HS-5 (cell line): ENCODE measurements at places on chromosomes 6 and 20.
A peak's percentile ranks its signal among the peaks of the same experiment; 100 is the strongest.

- DNase-seq = no peak
Observed at GRCh38 chr20:33810259-33810658, 889 bp upstream of the CHMP4B start.

- no peak for DNase-seq
Observed at GRCh38 chr6:83615025-83615999, 93.6 kb downstream of the SNAP91 start.

GRCh38 chr6:82951389-82951788 lies 114.3 kb downstream of the UBE3D start:
- DNase-seq = no peak

GRCh38 chr20:13251904-13252297 lies 30.8 kb downstream of the ISM1 start:
- DNase-seq = no peak

DNA sequence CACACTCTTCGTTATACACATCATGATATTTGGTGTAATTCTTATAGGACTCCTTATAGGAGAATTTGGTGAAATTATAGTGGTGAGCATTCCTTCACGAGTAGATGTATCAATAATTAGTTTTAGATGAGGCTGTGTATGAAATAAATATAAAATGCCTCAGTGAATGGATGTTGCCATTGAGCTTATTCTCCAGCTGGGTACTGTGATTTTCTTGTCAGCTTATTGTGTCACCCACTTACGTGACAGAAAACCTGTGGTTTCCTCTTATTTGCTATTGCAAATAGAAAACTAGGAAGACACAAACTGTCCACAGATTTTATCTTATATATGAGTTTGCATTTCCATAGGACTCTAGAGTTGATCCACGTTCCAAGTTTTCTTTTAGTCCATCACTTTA lies 439.9 kb upstream of the RNF217 start:
- DNase-seq = no peak

- no peak for DNase-seq
Observed at GRCh38 chr20:16191496-16191895, 381.8 kb downstream of the KIF16B start.

- no peak for DNase-seq
Observed at GRCh38 chr6:20559924-20560551, 25.8 kb downstream of the CDKAL1 start.

DNA sequence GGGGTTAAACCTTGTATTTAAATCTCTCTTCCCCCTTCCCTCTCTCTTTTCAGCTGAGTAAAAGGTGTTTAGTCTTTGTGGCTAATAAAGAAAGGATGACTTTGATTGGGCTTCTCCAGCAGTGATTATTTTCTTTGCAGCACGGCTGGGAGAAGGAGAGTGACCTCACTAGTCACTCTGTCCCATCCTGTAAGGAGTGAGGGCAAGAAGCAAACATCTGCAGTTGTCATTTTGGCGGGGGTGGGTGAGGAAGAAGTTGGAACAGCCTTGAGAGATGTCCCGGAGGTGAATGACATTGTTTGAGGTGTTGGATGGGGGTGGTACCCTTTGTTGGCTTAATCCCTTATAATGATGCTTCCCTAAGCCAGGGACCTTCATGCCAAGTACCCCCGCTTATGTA lies 223.6 kb downstream of the EYA2 start:
- no peak for DNase-seq

GRCh38 chr6:42727087-42727611 lies 4.8 kb upstream of the PRPH2 start:
- no peak for DNase-seq

- DNase-seq = no peak
Observed at GRCh38 chr20:36812594-36813463, 39.3 kb upstream of the DSN1 start.

GRCh38 chr6:38192487-38192886 lies 373.0 kb downstream of the ZFAND3 start:
- no peak for DNase-seq

GRCh38 chr6:138250513-138251247 lies 32.4 kb upstream of the PBOV1 start:
- DNase-seq = peak; percentile 56

- no peak for DNase-seq
Observed at GRCh38 chr20:60759651-60760050, 492.4 kb upstream of the CDH4 start.

GRCh38 chr6:72464791-72465691 lies 156.8 kb upstream of the KCNQ5 start:
- peak; percentile 52 for DNase-seq

GRCh38 chr6:17007749-17008148 lies 94.1 kb upstream of the STMND1 start:
- no peak for DNase-seq

GRCh38 chr6:42260972-42261371 lies 43.3 kb upstream of the MRPS10 start:
- DNase-seq = no peak
